ENCODE measurements at places on chromosomes 2 and 18.

- DNase-seq = no peak
Measured at GRCh38 chr2:209431701-209432100, 7.9 kb downstream of the MAP2 start.

DNA sequence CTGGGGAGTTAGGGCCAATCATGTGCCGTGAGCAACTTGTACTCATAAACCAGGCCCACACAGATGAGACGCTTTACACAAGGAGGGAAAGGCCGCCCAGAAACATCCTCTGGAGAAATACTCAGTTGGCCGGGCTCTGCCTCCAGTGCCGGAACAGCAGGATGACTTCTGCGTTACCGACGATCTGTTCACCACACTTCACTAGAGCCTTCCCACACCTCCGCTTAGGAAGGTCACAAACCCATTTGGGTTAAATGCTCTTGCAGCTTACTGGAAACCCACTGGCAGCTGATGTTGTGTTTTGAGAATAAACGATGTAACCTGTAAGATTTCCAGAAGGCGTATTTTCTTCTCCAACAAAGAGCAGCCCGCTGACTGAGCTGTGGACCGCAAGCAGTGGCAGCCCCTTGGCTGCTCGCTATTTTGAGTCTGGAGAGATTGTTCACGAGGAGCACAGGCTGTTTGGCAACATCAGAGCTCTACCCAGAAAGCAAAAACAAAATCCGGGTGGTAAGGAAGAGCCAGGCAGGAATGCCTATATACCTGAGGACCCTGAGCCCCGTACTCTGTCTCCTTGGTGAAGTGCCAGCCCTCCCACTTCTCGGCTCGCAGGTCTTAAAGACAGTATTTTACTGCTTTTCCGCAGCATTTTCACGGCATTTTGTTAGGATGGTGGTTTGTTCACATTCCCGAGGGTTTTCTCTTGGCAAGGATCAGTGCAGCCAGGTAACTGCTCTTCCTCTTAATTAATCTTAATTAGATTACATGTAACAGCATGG, 44.0 kb downstream of the COLEC12 start:
- DNase-seq = no peak

GRCh38 chr2:33129263-33130053, 182.7 kb downstream of the LTBP1 start:
- DNase-seq = peak; percentile 26

DNA sequence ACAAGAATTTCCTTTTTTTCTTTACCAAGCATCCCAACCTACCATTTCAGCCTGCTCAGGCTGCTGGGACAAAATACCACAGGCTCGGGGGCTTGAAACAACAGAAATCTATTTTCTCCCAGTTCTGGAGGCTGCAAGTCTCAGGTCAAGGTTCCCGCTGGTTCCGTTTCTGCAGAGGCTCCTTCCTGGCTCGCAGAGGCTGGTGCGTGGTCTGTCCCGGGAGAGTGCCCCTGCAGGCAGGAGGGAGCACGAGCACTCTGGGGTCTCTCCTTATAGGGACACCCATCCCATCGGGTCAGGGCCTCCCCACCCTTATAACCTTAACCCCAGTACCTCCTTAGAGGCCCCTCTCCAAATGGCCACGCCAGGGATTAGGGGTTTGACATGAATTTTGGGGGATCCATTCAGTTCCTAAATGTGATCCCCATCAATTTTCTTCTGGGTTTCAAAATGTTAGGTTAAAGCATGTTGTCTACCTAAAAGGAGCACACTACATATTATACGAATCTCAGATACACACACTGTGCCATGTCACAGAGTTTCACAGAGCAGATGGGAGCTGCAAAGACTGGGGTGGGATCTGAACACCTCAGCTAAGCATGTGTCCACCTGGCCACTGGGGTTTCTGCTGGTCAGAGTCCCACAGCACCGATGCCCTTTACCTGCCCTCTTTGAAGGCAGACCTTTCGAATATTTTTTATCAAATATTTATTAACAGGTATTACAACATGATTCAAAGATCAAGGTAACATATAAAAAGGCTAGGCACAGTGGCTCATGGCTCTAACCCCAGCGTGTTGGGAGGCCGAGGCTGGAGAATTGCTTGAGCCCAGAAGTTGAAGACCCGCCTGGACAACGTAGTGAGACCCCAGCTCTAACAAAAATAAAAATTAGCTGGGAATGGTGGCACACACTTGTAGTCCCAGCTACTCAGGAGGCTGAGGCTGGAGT, 17.6 kb upstream of the ADI1 start:
- DNase-seq = peak; percentile 32

GRCh38 chr2:157076526-157077161, 180.9 kb upstream of the GALNT5 start:
- peak; percentile 8 for DNase-seq

DNA sequence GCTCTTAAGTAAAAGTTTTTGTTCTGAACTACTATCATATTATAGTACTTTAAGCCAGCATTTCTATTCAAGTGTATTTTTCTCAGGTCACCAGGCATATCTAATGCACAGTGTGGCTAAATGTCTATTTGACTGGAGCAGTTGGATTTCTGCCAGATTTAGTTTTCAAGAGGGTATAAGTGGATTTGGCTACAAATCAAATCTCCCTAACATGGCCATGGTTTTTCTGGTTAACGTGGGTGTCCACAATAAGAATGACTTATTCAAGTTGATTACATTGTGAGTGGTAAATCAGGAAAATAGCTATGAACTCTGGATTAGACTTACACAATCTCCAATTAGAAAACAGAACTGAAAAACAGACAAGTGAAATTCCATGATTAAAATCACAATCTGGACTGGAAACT, 5.7 kb upstream of the CHN1 start:
- DNase-seq = no peak

- no peak for DNase-seq
Measured at GRCh38 chr2:39516347-39517101, 79.4 kb upstream of the MAP4K3 start.

DNA sequence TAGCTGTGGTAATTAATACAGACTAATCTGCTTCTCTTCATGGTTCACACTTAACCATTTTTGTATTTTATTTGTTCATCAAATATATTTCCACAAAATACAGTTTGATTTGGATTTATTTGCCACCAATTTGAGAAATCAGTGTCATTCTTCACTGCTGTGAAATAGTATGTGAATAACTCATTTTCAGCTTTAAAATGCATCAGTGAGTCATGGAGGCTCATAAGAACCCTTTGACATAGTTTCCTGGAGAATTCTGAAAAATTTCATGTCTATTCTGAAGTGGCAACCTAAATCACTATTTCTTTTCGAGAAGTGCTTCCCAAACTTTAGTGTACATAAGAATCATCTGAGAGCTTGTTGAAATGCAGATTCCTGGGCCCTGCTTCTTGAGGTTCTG, 1026.7 kb upstream of the ACVR2A start:
- DNase-seq = no peak

DNA sequence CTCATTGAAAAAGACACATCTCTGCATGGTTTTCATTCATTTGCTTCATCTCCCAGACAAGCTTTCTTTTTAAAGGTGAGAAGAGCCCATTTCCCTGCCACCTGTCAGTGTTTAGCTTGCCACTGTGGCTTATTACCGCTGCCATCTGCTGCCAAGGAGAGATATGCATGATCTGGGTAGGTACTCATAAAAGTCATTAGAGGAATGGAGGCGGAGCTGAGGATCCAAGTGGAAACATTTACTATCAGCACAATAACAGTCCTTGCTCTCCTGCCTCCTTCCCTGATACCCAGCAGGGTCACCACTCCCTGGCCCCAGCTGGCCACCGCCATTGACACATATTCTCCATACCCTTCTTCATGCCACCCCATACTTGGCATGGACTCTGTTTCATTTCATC, 390.4 kb downstream of the TSN start:
- no peak for DNase-seq

DNA sequence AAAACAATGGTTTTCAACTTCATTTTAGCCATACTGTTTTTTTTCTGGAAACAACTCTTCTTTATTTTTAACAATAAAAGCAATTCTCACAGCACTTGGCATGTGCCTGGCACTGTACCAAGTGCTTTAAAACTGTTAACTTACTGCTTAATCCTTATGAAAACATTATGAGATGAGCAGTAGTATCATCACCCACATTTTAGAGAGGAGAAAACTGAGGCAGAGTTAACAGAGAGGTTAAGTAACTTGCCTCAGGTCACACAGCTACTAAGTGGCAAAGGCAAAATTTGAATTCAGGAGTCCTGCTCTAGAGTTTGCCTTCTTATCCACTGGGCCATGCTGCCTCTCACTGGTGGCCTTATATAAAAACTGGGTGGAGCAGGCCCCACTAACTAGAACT, 23.2 kb downstream of the CTIF start:
- no peak for DNase-seq

GRCh38 chr2:43075054-43075593, 151.3 kb downstream of the ZFP36L2 start:
- no peak for DNase-seq

DNA sequence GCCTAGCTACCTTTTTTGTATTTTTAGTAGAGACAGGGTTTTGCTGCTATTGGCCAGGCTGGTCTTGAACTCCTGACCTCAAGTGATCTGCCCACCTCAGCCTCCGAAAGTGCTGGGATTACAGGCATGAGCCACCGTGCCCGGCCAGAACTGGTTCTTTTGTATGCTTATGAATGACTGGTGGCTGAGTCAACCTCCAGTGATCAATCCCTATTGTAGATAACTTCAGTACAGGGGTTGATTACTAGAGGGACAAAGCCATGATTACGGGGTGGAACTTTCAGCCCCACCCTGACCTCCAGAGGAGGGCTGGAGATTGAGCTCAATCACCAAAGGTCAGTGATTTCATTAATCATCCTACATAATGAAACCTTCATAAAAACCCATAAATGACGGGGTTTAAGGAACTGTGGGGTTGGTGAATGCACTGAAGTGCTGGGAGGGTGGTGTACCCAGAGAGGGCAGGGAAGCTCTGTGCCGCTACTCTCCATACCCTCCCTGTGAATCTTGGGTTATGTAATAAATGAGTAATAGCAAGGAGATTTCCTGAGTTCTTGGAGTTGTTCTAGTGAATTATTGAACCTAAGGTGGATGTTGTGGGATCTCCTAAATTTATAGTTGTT, 281.8 kb upstream of the CXCR4 start:
- DNase-seq = no peak

DNA sequence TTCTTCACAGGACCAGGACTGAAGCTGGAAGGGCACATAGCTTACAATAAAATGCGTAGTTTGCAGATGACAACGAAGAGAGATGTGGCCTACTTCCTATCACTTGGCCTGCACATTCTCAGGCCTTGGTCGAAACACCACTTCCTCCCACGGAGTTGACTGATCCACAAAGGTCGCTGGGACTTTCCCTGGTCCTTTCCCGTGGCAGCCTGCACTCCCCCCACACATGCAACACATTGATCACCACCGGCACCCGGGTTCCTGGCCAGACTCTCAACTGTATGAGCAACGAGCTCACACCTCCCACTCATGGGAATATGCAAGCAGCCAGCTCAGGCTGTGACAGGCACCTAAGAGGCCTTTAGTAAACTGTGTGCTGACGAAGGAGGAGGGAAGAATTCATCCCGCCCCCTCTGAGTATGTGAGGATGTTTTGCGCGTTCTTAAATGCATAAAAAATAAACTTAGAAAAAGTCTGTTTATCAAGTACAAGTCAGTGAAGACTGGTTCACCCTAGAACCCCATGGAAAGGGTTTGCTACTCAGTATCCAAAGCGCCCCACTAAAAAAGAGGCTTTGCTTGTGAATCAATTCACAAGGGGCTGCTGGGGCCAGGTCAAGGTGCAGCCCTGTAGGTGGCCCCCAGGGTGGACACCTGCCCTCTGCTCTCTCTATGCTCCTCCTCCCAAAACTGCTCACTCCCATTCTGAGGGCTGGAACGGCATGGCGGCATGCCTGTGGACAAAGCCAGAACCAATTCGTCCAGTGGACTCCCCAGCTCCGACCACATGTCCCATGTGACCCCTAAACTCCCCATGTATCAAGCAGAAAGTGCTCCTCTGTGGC, 154.3 kb downstream of the EIPR1 start:
- peak; percentile 83 for DNase-seq

- no peak for DNase-seq
Measured at GRCh38 chr18:49970319-49970718, 157.0 kb upstream of the ACAA2 start.

- DNase-seq = no peak
Measured at GRCh38 chr2:238942080-238942725, 94.3 kb downstream of the TWIST2 start.

- DNase-seq = no peak
Measured at GRCh38 chr2:218244204-218244603, 16.6 kb upstream of the GPBAR1 start.

- no peak for DNase-seq
Measured at GRCh38 chr2:149782572-149782971, 195.0 kb upstream of the MMADHC start.

GRCh38 chr2:159807183-159808031, 9.4 kb upstream of the CD302 start:
- DNase-seq = peak; percentile 59

- peak; percentile 53 for DNase-seq
Measured at GRCh38 chr2:127084611-127085316, 22.2 kb downstream of the BIN1 start.

DNA sequence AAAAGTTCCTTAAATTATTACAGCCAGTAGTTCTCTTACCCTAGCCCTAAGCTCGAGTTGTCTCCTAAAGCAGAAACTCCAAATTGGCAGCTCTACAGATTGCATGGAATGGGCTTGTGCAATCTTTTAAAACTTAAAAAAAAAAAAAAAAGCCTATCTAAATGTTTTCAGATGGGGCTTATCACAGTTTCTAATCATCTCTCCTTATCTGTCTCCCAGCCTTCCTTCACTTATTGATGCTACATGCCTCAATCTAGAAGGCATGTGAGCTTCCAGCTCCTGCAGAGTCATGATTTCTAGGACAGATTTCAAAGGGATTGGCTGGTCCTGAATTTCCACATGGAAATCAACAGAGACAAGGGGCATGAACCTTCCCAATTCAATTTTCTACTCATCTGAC, 33.1 kb upstream of the PELI1 start:
- peak; percentile 25 for DNase-seq

GRCh38 chr2:31239593-31240177, 5.7 kb downstream of the EHD3 start:
- DNase-seq = no peak

GRCh38 chr2:62465039-62465740, 40.8 kb downstream of the TMEM17 start:
- no peak for DNase-seq

GRCh38 chr2:166439078-166439477, 55.0 kb downstream of the SCN7A start:
- DNase-seq = no peak

DNA sequence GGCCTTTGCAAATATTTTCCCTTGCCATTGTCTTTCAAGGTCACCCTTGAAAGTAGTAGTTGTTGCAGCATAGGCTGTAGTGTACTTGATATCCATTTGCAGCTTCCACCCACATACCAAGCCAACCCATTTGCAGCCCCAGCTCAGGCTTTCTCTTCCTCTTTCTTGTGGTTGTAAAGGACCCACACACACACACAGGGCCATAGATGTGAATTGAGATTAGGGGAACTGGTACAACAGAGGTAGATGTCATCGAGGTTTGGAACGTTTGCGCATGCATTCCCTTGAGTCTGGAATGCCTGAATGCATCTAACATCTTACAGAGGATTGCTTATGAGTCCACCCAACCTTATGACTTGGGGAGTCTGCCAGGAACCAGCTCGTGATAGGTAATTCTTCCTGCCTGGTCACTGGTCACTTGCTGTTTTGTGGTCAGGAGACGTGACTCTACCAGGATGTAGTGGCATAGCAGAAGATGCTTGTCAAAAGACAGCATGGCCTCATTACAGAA, 91.9 kb downstream of the MRPS9 start:
- peak; percentile 82 for DNase-seq
